ENCODE measurements at places on chromosomes 4 and X.
A peak's percentile ranks its signal among the peaks of the same experiment; 100 is the strongest.

- DNase-seq: peak; percentile 80
Measured at GRCh38 chr4:2745981-2746806, 9.9 kb downstream of the TNIP2 start.

DNA sequence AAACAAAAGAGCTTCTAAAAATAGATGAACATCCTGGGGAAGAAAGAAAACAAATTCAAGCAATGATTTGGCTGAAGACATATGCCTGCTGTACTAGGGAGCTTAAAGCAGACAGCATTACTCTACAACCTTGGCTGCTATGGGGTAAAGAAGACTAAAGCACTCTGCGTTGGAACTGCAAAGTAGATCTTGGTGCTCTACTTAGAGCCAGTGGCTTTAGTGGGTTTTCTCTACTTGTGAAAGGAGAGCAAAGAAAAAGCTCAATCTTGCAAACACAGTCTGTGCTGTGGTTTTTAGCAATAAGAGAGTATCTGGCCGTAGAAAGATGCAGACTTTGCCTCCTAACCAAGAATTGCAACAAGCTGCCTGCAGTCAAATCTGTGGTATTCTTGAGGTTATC is 334.7 kb upstream of the NDST3 start:
- DNase-seq: no peak

DNA sequence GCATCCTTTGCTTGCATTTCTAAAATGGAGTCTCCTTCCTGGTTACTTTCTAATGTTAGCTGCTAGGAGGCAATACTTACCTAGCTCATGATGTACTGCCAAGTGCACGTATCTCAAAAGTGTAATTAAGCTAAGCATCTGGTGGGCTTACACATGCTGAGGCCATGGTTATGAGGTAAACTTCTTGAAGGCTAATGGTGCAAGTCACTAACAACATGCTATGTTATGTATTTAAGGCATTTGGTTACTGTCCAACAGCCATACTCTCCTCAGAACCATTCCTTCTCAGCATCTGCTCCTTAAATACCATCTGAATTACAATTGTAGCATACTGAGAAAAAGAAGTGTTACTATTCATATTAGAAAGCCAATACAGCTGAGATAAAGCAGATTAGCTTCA is 318.6 kb upstream of the BMP3 start:
- DNase-seq: no peak

- DNase-seq: no peak
Measured at GRCh38 chrX:107484002-107484726, 34.7 kb downstream of the FRMPD3 start.

DNA sequence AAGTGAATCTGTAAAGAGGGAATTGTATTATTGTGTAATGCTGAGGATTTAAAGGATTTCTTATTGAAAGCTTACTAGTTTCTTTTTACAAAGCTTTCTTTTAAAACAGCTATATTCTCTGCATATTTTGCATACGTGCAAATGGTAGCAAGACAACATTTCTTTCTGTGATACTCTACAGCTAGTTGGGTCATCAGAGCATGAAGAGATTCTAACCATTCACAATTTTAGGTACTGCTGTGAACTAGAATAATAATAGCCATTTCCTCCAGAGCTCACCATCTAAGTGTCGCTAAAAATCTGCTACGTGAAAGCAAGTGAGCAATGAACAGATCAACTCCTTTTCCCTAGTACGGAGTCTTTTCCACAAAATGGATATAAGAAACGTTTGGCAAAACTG is 37.3 kb downstream of the ARHGAP6 start:
- DNase-seq: no peak

- DNase-seq: no peak
Measured at GRCh38 chr4:6926081-6926480, 16.5 kb downstream of the TBC1D14 start.

DNA sequence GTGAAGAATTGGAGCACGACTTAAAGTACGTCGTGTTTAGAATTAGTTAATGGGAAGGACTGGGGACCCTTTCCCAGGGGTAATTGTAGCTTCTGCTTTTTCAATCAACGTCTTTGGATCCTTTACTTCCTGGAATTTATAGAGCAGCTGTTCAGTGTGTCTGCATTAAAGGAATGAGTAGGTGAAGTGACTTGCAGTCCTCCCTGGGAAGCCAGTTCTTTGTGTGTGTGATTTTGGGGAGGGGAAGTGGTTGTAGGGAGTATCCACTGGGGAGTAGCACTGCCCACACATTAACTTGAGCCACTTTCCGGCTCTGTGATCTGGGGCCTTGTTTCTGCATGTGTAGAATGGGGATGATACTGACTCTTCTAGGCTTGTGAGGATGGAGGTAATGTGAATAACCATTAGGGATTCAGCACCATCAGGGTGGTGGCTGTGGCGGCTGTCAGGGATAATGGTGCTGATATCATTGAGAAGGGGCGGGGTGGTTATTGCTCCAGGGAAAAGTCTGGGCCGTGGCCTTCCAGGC is 54.7 kb downstream of the TMEM131L start:
- DNase-seq: no peak

- DNase-seq: no peak
Measured at GRCh38 chr4:17613761-17614415, 553 bp upstream of the MED28 start.

DNA sequence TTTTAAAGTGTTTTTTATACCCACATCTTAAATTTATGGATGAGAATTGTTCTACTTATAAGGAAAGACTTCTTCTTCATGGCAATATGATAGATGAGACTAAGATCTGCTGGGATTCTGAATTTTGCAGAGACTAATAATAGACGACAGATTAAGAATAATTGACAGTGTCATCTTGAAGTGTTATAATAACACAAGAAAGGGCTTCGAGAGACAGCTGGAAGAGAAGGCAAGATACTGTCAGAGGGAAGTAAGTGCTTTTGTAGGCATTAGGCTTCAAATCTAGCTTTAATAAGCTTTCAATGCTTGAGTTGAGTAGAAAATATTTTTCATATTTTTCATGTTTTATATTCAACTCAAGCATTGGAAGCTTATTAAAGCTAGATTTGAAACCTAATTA is 797.6 kb upstream of the PABPC4L start:
- no peak for DNase-seq

All from stimulated activated CD8-positive, alpha-beta memory T cell treated with anti-CD3 and anti-CD28 coated beads, Interleukin-7, amount 100 ng/mL, for 24 hours (primary cell).